ENCODE measurements at places on chromosomes 3 and 15.

- DNase-seq, result no peak
Measured at GRCh38 chr15:58506783-58507668, 75.2 kb downstream of the LIPC start.

DNA sequence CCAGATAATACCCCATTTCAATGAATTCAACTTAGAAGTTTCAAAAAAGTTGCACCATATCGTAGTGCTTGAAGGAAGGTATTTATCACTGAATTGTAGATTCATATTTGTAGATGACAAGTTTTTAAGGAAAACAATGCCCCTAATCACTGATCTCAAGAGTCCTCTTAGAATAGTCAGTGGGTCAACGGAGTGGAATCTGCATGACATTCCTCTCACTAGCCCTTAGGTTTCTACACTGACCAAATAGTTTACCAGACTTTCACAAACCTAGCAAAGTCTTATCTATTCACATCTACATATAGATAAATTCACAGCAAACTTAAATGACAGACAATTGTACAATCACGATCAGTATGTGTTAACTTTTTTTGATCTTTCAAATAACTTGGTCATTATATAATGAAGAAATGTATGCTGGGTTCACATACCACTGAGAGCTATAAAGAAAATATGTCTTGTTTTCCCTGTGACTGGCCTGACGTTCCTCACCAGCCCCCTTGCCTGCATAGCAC lies 35.7 kb upstream of the PHLDB2 start:
- no peak for DNase-seq

GRCh38 chr3:15454965-15455364 lies 27.6 kb downstream of the EAF1 start:
- no peak for DNase-seq

- DNase-seq, result peak; percentile 23
Measured at GRCh38 chr3:132629928-132630327, 29.7 kb downstream of the ACAD11 start.

DNA sequence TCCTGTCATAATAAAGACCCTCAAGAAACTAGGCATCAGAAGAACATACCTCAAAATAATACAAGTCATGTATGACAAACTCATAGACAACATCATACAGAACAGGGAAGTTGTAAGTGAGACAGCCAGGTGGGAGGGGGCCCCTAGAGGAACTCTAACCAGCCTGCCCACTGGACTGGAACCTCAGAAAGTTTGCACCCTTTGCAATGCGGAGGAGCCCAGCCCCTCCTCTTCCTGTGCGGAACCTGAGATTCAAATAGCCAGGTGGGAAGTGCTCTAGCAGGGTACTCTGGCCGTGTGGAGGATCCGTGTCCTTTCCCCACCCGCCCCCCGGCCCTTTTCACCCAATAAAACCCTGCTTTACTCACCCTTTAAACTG lies 387.0 kb upstream of the CBLB start:
- DNase-seq, result no peak
